ENCODE measurements at places on chromosomes 1 and 21.

DNA sequence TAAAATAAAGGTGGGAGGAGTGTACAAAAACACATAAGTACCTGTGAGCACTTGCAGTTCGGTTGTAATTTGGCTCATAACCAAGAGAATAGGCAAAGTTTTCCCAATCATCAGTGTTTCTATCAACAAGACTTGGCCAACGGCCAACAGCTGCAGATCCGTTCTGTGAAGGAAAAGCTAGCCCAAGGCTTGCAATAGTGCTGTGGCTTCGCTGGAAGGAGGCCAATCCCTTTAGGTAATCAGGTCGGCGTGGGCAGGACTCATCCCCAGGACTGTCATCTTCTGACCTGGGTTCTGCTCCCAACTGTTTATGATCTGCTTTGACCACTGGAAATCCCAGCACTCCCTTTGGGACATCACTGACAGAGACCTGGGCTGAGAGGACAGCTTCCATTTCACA is 107.8 kb downstream of the LYST start:
- no peak for DNase-seq

DNA sequence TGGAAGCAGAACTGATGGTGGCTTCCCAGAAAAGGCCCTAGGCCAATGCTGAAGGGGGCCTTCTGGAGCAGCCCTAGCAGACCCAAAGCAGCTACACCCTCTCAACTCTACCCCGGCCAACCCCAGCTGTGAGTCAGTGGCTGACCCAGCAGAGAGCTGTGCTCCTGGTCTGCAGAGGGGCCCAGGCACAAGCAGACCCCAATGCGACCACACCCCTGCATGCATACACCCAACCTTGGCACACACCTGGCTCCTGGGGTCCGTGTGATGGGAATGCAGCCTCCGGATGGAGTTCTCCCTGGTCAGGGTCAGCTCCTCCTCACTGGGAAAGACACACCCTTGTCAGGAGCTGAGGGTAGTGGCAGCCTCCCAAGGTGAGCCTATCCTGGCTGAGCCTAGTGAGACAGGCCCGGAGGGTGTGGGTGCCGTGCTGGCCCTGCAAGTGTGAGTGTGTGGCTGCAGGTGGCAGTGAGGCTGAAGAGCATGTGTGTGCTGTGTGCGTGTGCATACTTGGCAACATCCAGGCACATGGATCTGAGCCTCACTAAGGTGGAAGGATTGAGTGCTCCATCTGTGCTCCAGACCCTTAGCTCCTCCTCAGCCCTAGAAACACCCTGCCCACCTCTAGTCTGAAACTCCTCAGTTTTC is 3.9 kb upstream of the ARHGAP30 start:
- DNase-seq, result no peak

DNA sequence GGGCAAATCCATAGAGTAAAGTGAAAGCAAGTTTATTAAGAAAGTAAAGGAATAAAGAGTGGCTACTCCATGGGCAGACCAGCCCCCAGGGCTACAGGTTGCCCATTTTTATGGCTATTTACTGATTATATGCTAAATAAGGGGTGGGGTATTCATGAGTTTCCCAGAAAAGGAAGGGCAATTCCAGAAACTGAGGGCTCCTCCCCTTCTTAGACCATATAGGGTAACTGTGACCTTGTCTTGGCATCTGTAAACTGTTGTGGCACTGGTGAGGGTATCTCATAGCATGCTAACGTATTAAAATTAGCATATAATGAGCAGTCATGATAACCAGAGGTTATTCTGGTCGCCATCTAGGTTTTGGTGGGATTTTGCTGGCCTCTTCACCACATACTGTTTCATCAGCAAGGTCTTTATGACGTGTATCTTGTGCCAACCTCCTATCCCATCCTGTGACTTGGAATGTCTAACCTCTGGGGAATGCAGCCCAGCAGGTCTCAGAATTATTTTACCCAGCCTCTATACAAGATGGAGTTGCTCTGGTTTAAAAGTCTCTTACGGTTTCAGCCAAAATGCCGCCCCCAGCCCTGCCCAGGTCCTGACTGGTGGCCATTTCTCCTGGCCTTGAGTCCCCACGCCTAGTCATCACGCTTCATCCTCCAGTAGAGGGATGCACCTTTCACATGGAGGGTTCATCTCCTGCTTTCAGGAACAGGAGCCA is 982 bp upstream of the TRIM17 start:
- DNase-seq, result no peak

DNA sequence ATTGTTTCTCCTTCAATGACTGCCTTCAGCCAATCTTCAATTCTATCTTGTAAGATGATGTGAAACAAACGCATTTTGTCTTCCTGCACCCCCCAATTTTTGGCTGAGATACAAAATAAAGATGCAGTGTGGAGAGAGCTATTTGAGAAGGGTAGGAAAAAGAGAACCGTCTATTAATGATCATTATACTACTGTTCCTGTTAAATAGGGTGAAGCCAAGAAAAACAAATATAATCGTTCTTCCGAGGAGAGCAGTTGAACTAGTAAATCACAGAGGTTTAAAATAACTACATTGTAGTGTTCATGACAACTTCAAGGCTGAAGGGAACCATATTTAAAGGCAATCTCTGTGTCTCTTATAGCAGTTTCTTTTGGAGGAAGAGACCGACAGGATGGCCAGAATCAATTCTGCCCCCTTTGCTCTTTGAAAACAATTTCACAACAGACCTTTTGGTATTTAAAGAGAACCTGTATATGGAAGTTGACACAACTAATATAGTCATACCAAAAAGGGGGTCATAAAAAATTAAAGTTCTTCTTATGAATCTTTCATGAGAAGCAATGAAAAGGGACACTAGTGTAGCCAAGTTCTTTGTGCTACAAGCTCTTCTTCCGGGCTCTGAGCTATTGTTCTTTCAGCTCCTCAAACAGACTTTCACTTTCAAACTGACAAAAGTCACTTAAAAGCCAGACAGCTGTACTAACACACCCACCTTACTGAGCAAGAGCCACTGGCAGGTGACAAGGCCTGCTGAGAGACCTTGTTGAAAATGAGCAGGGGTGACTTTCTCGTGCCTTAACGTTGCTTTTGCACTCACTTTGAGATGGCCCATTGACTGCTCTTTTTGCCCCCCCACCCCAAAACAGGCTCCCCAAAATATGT is 30.9 kb downstream of the PROX1 start:
- DNase-seq, result no peak

- no peak for DNase-seq
Measured at GRCh38 chr1:197920414-197921117, 3.4 kb downstream of the LHX9 start.
